Stimulated activated CD8-positive, alpha-beta memory T cell treated with anti-CD3 and anti-CD28 coated beads, Interleukin-2, amount 100 ng/mL, for 1 hour (primary cell): ENCODE measurements at places on chromosomes 2 and 18.

- DNase-seq, result no peak
Measured at GRCh38 chr2:20099780-20100179, 48.4 kb upstream of the LAPTM4A start.

GRCh38 chr2:1430491-1430890, 17.2 kb downstream of the TPO start:
- DNase-seq, result no peak

DNA sequence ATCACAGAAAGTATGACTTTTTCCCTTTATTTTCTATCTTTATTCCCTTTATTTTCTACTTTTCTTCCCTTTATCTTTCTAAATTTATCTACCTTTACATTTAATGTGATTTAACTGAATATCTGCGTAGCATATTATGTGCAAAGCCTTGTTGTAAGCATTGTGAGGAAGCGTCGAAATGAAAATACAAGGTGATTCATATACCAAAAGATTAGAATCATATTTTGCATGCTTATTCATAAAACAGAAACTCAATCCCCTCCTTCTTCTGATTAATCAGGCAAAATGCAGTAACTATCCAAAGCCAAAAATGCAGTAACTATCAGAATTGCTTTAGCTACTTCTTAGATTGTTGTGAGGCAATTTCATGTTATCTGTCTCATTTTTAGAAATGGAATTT, 393.0 kb downstream of the CDH19 start:
- no peak for DNase-seq

DNA sequence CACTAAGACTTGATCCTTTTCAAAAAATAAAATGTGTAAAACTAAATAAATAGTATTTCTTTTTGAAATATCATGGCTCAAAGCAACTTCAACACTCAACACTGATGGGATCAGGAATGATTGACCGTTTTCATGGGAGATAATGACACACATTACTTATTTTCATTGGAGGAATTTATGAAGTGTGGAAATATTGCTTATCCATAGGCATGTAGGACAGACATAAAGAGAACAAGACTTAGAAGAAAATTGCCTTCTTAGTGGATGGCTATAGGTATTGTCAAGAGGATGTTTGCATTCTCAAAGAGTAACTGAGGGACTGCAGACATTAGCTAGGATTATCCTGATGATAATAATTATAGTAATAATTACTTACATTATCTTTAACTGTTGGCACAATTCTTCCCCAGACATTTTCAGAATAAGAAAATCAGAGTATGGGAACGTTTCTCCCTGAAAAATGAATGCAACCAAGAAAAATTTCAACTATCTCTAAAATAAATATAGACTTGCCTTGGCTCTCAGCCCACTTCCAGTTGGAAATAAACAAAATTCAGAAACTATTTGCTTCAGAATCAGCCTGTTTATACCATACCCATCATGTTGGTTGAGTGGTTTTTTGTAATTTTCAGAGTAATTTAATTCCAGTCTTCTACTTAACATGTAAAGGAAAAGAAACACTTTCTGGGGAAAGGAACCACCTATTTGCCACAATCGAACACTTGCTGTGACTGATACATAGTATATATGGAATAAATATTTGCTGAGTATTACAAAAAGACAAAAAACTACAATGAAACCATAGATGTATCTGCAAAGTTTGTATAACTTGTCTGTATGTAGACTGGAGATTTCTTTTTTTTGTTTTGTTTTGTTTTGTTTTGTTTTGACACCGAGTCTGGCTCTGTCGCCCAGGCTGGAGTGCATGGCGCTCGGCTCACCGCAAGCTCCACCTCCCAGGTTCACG, 165.7 kb downstream of the TMX3 start:
- no peak for DNase-seq

DNA sequence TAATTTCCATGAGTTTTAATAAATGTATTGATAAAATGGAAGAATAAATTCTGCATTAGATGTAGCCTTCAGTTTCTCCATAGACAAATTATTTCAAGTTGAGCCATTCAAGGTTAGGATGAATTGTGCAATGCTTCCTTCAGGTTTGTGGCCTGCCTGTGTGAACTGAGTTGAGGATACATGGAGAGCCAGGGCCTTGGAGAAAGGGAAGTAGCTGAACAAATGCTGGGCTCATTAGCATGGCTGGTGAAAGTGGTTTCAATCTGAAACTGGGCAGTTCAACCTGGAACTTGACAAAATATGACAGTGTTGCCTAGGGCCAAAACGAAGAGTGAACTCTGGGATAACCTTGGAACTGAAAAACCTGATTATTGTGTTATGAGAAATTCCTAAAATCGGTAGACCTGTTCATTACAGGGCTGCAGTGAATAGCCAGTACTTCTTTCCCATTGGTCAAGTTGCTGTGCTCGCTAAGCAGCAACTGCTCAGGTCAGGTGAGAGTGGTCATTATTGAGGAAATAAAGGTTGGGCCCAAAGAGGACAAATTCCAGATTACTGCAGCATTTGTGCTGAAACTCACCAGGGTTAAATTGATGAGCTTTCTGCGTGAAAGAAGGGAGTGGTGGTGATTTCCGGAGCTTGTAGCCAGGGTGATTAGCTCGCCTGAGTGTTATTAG, 12.7 kb downstream of the INPP1 start:
- no peak for DNase-seq

DNA sequence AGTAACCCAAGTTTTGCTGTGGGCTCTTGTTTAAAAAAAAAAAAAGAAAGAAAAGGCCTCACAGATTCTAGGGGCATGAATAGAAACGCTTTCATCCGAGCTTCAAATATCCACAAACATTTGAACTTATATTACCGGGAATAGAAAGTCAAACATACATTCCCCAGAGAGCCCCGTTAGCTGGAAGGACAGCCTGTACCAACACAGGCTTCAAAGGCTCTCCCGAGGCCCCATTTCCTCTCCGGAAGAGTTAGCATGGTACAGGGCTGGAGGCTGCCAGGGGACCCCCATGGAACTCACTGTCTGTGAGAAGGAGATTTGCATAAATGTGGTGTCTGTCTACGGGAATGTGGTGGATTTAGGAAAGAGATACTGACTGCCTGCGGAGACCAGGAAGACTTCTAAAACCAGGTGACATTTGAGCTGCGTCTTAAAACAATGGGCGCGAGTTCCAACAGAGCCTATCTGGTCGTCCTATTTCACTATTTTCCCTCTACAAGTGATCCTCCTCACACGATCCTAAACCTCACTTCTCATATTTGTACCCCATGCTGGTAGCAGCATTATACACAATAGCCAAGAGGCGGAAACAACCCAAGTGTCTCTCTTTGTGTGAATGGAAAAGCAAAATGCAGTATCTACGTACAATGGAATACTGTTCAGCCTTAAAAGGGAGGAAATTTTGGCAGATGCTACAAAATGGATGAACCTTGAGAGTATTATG, 820 bp upstream of the MATN3 start:
- DNase-seq, result no peak

GRCh38 chr2:17000184-17000482, 334.5 kb upstream of the CYRIA start:
- no peak for DNase-seq

- no peak for DNase-seq
Measured at GRCh38 chr2:54708584-54709335, 14.7 kb upstream of the EML6 start.

DNA sequence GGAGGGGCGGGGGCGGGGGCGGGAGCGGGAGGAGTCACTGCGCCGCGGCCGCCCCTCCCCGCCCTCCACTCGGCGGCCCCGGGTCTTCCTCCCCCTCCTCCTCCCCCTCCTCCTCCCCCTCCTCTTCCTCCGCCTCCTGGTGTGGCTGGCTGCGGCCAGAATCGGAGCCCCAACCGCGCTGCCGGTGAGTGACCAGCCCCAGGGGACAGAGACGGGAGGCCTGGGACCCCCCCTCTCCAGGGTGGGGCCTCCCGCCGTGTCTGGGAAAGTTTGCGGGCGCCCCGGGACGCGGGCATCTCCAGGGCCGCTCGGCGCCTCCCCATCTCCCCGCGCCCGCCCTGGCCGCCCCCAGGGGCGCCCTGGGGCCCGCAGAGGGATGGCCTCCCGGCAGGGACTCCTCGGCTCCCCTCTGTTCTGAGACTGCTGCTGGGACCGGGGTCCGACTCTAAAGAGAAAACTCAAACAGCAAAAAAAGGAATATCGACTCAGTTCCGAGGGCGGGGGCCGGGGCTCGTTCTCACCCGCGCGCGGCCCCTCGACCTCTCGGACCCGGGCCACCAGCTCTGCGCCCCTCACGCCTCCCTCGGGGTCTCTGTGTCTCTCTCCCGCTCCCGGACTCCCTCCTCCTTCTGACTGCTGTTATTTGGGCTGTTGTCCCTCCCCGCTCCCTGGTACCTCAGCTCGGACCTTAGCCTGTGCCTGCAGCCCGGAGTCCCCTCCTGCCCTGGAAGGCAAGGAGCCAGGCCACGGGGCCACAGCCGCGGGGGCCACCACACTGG, at the start of gene STON1:
Gene STON1, plus strand, starts transcription at position 122 of the 779 bp plus-strand sequence. CDS start 50,480 bp downstream, outside the sequence.
- peak; percentile 9 for DNase-seq

DNA sequence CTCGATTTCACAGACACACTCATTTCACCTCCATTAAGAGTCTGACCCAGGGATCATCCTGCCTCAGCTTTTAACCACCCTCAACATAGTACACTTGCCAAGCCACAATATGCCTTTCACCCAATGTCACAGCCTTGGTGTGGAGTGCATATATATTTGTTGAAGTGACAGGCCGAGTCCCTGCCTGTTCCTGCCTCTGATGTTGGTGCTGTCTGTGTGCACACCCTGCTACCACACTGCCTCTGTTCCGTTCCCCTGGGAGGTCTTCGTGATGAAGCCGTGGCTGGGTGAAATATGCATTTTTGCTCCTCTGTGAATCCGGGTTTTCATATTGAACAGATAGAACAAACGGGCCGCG, 90.3 kb downstream of the RNF144A start:
- no peak for DNase-seq

GRCh38 chr2:75920859-75921551, 210.3 kb upstream of the GCFC2 start:
- DNase-seq, result no peak

DNA sequence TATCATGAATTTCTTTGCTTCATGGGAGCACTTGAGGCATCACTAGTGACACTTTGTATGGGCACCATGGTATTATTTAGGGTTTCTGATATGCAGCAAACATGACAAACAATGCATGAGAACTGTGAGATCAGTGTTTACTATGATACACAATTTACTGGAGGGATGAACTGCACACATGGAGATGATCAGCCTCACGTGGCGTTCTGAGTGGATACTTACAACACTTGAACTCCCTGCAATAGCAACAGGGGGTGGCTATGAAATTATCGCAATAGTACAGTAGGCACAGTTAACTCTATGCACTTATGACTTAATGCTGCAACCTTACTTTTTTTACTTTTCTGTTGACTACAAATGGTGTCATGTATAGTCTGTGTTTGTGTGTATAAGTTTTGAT, 18.5 kb upstream of the UGT1A8 start:
- DNase-seq, result no peak
